PC-9 (cell line): ENCODE measurements at places on chromosomes 3 and 15.

DNA sequence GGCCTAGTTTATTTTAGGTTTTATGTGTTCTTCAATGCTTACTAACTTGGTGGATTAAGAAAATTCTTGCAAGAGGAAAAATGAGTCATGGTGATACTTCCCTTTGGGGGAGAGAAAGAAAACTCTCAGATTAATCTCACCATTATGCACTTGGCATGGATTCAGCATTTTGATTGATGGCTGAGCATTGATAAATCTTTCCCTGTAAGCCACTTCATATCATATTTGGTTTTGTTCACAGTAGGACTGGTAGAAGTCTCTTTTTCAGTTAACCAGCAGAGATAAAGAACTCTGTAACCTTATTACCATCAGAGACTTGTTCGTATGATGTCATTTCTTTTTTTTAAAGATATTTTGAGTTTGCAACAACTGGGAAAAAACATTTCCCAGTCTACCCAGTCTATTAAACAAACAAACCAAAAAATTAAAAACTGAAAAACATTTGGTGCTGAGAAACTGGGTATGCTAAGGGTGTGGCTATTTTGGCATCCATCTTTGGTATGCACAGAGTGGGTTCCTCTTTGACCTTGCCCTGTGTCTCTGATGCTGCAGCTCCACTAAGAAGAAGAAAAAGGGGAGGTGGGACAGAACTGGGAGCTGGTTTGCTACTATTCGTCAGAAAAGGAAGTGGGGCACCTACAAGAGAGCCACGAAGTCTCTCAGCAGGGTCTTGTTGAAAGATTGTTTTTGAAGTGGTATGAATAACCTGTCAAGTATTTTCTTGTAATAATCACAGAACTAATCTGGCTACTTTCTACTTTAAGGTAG lies 17.2 kb downstream of the TMOD3 start:
- peak; percentile 88 for DNase-seq

DNA sequence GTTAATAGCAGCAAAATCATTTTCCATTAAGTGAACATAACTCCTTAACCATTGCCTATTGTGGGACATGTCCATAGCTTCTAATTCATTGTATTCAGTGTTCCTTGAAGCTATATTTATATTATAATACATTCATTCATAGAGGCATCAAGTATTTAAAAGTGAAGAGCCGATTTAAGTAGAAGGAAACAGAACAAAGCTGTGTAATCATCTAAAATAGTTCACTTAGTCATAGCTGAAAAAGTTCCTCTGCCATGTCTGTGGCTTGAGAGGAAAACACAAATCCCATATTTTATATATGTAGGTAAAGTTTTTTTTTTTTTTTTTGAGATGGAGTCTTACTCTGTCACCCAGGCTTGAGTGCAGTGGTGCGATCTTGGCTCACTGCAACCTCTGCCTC lies 54.5 kb downstream of the TMEM108 start:
- DNase-seq, result no peak

GRCh38 chr15:79209116-79209515 lies 73.4 kb upstream of the ANKRD34C start:
- no peak for DNase-seq

GRCh38 chr3:188261011-188261410 lies 107.1 kb downstream of the LPP start:
- no peak for DNase-seq

DNA sequence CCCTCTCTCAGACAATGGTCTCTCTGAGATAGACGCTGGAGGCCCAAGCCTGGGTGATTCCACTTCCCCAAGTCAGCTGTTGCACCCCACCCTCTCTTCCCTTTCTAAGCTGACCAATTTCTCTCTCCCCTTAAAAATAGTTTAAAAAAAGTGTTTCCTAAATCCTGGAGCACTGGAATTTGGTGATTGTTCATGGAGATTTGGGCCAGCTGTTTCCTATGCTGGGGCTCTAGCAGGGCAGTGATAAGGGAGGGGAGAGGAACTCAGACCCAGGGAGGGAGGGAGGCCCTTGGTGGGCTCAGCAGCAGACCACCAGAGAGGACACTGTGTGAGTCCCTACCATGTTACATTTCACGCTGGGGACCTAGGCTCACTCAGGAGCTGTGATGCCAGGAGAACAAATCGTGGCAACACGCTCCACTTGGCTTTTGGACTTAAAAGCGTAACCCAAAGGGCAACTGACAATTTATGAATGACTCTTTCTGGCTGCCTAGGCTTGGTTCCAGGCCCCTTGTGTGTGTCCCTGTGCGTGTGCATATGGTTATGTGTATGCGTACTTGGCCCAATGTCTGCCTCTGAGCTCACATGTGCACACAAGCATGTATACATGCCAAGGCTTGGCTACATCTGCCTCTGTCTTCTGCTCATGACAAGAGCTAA lies 59.8 kb upstream of the INSYN1 start:
- no peak for DNase-seq

DNA sequence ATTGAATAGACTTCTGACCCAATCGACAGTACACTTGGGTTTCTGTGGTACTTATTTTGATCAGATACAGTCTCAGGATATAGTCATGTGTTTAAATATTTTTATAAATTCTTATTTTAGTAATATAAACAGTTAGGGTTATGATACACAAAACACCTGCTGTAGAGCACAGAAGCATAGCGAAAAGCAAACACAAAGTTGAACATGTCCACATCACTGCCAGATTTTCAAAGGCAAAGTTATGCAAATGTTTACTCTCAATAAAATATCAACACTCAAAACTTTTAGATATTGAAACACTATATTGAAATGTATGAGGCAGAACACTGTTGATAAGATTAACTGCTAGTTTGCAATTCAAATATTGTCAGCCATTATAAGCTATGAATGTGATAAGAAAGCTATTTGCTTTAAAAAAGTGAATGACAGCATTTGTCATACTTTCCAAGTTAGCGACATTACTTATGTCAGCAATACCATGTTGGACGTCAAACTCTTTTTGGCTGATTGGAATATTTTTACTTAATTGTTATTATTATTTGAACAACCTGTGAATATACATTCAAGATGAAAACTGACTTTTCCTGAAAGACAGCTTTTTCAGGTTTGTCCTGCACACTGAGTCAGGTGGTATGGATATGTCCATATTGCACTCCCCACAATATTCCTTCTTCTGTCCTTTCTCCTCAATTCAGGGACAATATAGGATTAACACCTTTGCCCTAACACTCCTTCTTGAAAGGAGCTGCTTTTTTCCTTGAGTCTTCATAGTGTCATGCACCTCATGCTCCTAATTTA lies 367.1 kb downstream of the EPHA3 start:
- no peak for DNase-seq

DNA sequence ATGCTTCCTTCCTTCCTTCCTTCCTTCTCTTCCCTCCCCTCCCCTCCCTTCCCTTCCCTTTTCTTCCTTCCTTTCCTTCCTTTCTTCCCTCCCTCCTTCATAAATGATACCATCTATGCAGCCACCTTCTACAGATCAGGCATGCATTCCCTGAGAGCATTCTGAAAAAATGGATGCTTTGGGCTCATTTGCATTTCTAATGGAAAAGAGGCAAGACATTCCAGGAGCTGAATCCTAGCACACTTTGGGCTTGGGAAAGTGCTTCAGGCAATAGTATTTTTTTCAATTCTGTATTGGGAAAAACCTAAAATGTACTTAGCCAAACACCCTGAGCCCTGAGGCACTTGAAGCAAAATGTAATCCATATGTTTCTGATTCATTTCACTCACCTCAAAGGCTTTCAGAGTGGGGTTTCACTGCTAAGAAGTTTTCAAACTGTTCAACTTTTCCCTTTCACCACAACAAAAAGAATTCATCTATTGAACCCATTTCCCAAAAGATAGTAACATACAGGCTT lies 220.1 kb upstream of the RORA start:
- no peak for DNase-seq

- no peak for DNase-seq
Observed at GRCh38 chr3:158107605-158108444, 1.6 kb upstream of the SHOX2 start.

DNA sequence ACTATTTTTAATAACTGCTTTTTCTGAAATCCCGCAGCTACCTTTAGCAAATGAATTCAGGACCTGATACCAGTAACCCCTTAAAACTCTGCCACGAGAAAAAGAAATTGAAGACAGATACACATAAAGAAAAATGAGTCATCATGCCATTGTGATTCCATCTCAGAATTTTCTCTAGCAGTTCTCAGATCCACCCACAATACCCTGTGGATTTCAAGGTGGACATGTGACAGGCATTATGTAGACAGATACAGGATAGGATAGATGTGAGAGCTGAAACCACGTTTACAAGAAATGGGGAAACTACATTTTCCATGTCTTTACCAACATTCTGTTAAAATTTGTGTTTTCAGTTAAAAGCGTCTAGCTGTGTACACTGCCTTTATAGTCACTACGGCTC lies 291.9 kb upstream of the NR2F2 start:
- no peak for DNase-seq

DNA sequence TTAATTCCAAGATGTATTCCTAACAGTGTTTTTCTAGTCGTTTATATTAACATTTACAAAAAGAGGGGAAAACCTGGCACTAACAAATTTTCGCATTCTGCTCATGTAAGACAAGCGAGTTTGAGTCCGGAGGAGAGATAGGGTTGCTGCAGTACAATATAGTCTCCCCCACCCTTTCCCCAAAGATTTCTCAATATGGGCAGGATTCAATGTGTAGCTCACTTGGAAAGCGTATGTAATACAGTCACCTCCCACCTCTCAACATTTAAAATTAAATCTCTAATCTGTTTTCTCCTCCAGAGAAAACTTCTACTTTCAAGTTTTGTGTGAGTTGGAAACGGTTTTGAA lies 57.9 kb downstream of the CMSS1 start:
- no peak for DNase-seq

DNA sequence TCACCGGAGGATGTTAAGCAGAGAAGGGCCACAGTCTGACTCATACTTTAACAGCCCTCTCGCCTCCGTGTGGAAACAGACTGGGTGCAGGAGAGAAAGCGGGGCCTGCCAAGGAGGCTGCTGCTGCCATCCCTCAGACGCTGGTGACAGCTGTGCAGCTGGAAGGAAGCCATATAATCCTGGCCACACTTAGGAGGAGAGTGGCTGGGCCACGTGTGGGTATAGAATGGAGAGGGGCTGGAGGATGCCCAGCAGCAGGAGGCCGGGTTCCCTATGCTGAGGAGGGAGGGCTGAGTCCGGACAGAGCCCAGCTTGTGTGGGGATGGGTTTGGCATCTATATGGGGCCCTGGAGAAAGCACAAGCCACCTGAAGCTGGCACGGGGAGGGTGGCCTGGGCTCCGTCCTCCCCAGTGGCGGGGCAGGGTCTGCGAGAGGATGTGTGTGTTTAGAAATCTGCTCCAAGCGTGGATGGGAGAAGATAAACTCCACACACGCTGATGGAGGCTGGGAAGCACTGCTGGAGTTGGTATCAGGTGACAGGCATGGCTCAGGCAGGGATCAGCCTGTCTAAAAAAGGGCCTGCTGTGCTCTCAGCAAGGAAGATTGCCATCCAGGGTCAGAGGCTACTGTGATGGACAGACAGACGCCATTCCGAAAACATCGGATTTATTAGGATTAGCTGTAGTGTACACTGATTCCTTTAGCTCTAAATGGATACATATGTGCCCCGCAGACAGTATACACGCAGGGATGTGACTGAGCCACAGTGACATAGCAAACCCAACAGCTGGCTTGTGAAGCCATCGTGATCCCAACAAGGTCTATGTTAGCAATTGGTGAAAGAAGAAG lies 15.9 kb downstream of the ABTB1 start:
- DNase-seq, result no peak

DNA sequence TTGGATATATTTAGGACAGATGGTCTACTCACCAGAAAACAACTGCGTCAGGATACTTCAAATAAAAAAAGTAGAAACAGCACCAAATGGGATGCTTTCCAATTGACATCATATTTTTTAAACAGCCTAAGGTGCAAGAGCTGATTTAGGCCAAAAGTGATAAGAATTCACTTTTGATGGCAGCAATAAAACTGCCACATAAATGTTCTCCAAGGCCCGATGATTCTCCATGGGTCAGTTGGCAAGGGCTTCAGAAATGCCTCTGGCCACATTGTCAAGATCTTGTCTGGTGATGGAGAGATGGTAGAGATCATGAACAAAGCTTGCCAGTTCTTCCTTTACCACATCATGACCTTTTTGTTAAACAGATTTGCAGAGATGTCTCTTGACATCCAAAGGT lies 38.9 kb downstream of the LDHAL6B start:
- no peak for DNase-seq

- no peak for DNase-seq
Observed at GRCh38 chr3:184306341-184306972, 7.4 kb downstream of the PSMD2 start.

GRCh38 chr3:50164984-50165909 lies 10.1 kb downstream of the SEMA3F start:
- DNase-seq, result no peak

DNA sequence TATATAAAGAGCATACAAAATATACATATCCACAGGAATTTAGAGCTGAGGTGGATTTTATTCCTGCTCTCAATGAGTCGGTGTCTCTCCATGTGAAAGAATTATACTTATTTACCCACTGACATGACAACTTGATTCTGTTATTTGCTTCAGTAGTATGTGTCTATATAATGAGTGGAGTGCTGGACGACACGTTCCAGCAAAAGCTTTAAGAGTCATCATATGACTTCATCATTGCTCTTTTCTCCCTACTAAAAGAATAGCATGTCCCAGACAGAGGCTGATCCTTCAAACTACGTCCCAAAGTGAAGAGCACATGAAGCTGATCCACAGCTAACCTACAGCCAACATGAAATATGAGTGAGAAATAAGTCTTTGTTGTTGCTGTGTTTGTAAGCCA lies 54.3 kb upstream of the GNB4 start:
- no peak for DNase-seq

GRCh38 chr3:45026957-45027356 lies 854 bp downstream of the CLEC3B start:
- DNase-seq, result no peak

GRCh38 chr3:39849992-39850715 lies 40.7 kb downstream of the MYRIP start:
- no peak for DNase-seq

- DNase-seq, result no peak
Observed at GRCh38 chr15:85408270-85408746, 27.9 kb downstream of the AKAP13 start.

DNA sequence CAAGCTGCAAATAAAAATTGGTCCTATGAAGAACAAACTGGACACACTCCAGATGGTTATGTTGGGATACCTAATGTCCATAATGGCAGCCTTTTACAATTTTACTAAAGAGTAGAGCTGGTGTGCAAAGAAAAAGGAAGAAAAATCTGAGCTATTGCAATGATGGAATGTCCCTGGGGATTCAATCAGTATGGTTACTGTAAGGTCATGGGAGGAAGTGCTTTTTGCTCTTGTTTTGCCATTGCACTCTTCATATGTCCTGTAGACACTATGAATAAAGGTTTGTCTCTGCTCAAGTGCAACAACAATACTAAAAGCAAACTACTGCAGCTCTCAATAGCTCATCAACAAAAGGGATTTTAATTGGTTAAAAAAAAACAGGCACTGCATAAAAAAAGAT lies 5.4 kb downstream of the PFN2 start:
- no peak for DNase-seq

GRCh38 chr15:39698444-39699390 lies 83.9 kb downstream of the FSIP1 start:
- DNase-seq, result no peak
